ENCODE measurements at places on chromosomes 5 and 9.
A peak's percentile ranks its signal among the peaks of the same experiment; 100 is the strongest.

DNA sequence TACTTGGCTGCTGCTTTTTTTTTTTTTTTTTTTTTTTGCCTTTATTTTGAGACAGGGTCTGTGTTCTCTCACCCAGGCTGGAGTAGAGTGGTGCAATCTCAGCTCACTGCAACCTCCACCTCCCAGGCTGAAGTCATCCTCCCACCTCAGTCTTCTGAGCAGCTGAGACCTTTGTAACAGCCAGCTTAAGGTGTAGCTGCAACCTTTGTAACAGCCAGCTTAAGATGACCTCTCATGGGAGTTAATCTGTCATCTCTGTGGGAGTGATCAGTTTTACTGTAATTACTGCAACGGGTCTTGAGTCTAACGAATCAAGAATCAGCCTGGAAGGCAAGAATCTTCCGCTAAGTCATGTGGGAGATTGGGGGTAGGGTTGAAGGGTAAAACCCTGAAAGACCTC, 31.6 kb upstream of the SNX2 start:
- DNase-seq = no peak

DNA sequence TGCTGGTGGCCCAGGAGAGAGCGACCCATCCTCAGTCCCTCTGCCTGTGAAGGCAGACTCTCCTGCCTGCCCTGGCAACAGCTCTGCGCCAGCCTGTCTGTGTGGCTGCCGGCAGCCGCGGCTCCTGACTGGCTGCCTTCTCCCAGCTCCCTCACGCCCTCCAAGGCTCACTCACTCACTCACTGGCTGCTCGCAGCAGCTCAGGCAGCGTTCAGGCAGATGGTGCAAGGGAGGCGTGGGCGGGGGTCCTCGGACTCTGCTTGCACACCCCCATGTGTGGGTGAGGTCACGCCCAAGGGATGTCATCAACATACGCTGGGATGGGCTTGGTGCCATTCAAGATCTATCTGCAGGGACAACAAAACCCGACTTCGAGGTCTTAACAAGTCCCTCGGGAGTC, 66.7 kb downstream of the DAB2IP start:
- DNase-seq = no peak

DNA sequence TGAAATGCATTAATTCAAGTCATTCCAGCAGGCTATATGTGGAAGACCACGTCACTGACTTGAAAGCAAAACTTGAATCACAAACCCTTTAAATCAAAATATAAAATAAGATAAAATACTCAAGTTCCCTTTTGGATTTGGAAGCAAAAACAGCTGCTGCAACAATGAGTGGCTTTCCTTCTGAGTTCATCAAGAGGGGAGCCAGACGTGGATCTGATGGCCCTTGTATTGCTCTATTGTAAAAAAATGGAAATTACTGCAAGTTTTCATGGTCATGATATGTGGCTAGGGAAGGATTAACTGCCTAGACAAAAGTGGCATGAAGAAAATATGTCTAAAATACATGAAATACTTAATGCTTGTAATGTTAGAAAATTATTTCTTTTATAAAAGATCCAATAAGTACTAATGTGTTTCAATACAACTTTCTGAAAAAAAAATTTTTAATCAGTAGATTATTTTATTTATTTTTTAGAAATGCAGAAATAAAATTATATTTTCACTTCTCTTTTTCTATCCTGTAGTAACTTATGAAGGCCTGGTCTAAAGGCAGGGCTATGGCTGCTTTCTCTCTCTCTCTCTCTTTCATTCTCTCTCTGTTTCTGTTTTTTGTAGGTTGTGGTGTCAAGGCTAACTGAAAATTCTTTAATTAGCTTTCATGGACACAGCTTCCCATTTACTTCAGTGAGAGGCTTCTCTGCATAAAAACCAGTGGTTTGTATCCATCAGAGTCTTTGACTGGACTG, 24.0 kb downstream of the LIX1 start:
- no peak for DNase-seq

- peak; percentile 12 for DNase-seq
Measured at GRCh38 chr9:127555840-127556820, 55.9 kb upstream of the STXBP1 start.

- DNase-seq = no peak
Measured at GRCh38 chr9:32867026-32867425, 83.7 kb downstream of the TMEM215 start.

DNA sequence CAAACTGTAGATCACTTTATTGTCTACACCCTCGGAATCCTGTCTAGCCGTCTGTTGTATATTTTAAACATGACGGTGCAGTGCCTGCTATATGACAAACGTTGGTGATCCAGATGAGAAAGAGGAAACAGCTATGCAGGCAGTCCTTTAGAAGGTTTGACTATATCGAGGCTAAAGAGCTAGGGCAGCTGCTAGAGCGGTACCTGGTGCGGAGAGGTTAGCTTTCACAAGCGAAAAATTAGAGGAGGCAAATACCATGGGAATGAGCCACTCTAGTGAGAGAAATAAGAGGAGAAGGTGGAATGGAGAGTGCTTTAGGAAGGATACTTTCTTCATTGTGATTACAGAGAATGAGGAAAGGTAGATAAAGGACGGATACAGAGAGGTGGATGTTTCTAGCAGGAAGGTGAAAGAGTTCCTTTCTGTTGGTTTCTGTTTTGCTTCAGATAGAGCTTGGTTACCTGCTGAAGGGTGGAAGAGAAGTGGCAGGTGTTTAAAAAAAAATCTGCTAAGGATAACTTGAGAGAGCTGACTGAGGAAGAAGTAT, 959 bp upstream of the FBXL17 start:
- DNase-seq = no peak

DNA sequence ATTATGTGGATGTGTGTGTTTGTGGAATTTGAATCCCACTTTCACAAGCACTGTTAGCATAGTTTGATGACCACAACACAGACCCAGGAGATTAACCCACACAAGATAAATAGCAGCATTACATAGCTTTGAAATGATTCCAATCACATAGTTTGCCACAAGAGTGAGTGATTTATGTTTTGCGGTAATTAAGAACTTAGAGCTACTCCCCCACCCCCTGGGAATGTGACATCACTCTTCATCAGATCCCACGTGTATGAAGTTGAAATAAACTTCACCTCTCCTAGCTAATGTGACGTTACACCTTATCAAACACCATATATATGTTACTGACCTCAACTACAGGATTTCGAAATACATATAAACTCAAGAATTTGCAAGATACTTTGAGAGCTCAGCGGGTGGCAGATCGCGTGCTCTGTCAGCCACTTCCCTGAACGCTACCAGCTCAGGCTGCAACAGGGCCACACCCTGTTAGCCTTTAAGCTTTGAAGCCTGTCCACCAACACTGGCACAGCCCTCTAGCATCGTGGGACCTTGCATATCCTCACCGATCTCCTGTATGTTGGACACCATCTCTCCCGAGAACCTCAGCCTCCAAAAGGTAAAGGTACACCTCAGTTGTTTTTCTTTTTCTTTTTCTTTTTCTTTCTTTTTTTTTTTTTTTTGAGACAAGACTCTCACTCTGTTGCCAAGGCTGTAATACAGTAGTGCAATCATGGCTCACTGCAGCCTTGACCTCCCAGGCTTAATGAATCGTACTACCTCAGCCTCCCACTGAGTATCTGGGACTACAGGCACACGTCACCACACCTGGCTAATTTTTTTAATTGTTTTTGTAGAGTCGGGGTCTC, 1.7 kb upstream of the AGTPBP1 start:
- DNase-seq = no peak

Measured in stimulated activated CD8-positive, alpha-beta memory T cell treated with anti-CD3 and anti-CD28 coated beads, Interleukin-12 subunit alpha, Interleukin-12 subunit beta, amount 100 ng/mL, for 1 hour (primary cell).